ENCODE measurements at places on chromosomes 3 and 15.

DNA sequence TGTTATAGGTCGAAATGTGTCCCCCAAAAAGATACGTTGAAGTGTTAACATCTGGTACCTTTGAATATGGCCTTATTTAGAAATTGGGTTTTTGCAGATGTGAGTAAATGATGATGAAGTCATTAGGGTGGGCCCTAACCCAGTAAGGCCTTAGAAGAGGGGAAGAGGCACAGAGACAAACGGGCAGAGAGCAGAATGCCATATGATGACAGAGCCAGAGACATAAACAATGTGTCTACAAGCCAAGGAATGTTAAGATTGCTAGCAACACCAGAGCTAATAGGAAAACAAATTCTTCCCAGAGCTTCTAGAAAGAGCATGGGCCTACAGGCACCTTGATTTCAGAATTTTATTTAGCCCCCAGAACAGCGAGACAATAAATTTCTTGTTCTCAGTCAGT is 693.1 kb upstream of the NECTIN3 start:
- peak; percentile 18 for DNase-seq

DNA sequence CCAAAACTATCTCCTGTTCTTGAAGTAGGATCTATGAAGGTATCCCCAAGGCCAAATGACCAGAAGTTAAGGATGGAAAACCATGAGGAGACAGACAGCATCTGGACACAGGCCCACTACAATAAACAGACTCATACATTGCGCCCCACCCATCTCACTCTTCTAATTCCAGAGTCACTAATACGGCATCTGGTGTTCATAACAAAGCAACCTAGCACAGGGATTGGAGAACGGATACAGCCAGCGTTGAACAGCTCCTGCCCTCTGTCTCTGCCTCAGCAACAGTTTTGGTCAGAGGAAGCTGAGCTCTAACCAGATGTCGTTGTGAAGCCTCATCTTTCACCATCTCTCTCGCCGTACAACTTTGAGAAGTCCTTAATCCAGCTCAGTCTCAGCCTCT is 44.5 kb upstream of the CCDC80 start:
- peak; percentile 96 for DNase-seq

GRCh38 chr15:69474846-69475455 is 22.3 kb downstream of the RPLP1 start:
- DNase-seq, result no peak

DNA sequence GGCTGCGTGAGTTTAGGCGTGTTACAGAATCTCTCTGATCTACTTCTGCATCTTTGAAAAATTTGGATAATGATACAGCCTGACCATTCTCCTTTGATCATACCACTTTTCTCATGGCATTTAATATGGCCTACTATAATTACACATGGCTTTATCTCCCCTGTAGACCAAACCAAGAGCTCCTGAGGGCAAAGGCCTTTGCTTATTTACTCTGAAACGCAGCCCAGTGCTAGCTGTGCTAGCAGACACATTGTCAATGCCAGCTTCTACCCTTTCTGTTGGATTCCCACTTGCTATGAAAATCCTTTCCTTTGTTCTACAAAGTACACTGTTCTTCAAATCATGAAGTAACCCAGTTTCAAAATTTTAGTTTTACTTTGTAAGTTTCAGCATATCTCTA is 16.5 kb upstream of the VGLL4 start:
- DNase-seq, result no peak

DNA sequence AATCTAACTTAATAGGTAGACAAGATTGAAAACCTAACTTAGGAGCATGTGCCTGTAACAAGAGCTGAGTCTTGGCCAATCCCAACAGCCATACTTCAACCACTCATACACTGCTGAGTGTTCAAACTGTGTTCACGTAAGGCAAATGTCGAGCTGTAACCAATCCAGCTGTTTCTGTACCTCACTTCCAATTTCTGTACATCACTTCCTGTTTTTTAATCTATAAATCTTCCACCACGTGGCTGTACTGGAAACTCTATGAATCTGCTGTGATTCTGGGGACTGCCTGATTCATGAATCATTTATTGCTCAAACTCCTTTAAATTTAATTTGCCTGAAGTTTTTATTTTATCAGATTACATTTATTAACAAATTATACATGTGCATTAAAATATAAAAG is 44.6 kb upstream of the NEDD4 start:
- peak; percentile 74 for DNase-seq

- DNase-seq, result no peak
Measured at GRCh38 chr3:172270557-172271166, 177.6 kb downstream of the GHSR start.

DNA sequence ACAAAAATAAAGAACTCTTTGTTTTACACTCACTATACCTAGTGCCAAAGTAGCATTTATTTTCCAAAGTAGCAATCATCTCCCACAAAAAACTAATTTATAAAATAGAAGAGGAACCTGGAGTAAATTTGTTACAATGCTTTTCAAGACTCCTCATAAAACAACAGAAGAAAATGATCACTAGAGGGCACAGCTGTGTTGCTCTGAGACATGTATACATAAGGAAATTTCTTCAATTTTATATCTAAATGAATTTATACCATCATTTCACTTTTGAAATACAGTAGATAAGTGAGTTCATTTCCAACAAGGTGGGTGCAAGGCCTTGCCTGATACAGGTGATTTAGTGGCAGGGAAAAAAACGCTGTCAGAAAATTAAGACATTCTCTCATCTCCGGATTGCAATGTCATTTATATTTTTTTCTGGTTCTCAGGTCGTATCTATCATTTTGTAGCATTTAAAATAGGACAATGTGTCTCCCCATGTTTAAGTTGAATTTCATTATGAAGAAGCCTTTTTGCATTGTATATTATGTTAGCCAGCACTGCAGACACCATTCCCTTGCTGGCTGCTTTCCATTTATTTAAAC is 25.3 kb upstream of the ARHGEF26 start:
- peak; percentile 18 for DNase-seq

DNA sequence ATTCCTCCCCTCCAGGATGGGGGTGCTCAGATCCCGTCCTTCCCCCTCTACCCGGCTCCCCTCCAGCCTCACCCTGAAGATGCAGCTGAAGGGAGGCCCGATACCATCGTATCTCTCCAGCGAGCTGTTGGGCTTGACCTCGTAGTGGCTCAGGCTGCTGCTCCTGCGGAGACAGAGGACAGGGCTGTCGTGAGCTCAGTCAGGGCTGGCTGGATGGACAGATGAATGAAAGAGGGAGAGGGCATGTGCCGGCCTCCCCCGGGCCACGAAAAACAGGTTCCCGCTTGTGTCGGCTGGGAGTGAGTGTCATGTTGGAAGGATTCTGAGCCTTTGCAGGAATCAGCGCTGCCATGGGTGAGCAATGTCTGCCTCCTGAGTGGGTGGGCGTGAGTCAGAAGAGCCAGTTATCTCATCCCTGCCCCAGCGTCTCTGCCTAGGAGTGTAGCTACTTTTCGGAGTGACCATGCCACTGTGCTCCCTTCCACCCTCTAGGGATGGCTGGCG is 35.2 kb downstream of the FEM1B start:
- no peak for DNase-seq

DNA sequence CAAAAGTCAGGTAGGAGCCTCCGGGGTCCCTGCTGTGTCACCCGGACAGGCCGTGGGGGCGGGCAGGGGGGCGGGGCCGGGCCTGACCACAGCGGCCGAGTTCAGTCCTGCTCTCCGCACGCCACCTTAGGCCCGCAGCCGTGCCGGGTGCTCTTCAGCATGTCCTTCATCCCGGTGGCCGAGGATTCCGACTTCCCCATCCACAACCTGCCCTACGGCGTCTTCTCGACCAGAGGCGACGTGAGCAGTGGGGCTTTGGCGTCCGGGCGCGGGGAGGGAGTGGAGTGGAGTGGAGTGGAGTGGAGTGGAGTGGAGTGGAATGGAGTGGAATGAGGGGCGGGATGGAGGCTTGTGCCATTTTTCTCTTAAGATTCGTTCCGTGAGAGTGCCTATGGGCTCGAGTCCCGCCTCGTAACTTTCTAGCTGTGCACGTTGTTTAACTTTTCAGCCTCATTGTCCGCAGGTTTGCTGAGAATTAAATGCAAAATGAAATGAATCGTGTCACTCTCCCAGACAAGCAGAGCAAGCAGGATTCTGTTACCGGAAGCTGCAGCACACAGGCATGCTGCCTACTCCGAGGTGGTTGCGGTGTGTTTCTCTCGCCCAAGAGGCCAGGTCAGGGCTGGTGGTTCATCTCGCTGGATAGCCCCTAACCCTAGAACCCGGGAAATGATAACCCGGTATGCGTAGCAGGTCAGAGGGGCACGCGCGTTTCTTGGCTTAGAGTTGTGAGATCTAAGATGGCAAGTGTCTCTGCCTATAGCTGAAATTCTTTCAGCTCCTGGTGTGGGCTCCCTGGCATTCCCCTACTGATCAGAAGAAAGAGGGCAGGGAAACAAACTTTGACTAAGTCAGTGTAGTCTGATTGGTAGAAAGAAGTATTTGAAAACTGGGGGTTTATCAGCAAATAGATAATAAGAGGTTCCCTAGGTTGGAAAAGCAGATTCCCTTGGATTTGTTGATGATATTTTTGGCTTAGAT is at the start of gene FAH:
FAH (plus strand) TSS at position 104 of the 981 bp plus-strand sequence; CDS start at position 160, 56 bp downstream.
- DNase-seq, result peak; percentile 40
